ENCODE measurements at places on chromosomes 1 and 21.

- DNase-seq, result no peak
Observed at GRCh38 chr1:53125623-53126360, 16.6 kb downstream of the SLC1A7 start.

DNA sequence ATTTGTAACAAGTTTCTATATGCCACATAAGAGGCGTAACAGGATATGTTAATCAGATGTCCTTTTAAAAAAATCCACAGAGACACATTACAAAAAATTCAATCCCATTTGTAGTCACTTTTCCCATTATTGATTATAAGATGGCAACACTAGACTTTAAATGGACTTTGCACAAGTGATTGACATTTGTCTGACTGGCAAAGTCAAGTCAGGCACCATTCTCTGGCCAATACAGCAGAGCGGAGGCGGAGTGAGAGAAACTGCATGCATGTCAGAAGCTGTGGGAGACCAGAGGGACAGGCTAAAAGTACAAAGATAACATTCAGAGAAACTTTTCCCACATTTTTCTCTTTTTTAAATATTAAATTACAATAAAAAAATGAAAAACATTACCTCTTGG, 28.1 kb upstream of the RGS5 start:
- no peak for DNase-seq

DNA sequence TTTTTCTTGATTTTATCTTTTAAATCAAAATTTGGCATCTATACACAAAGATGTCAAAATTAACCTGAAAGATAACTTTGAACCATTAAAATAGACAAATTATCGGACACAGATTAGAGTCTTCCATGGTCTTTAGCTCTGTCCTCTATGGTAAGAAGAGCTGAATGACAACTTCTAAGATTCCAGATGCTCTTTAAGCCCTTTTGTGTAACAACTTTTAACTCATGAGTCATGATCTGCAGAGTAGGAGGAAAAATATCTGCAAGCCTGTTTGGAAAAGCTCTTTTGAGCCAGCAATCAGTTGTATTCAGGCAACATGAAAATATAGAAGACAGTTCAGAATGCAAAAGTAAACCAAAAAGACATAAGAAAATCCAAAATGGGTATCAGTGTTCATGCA, 37.8 kb downstream of the TTC13 start:
- no peak for DNase-seq

DNA sequence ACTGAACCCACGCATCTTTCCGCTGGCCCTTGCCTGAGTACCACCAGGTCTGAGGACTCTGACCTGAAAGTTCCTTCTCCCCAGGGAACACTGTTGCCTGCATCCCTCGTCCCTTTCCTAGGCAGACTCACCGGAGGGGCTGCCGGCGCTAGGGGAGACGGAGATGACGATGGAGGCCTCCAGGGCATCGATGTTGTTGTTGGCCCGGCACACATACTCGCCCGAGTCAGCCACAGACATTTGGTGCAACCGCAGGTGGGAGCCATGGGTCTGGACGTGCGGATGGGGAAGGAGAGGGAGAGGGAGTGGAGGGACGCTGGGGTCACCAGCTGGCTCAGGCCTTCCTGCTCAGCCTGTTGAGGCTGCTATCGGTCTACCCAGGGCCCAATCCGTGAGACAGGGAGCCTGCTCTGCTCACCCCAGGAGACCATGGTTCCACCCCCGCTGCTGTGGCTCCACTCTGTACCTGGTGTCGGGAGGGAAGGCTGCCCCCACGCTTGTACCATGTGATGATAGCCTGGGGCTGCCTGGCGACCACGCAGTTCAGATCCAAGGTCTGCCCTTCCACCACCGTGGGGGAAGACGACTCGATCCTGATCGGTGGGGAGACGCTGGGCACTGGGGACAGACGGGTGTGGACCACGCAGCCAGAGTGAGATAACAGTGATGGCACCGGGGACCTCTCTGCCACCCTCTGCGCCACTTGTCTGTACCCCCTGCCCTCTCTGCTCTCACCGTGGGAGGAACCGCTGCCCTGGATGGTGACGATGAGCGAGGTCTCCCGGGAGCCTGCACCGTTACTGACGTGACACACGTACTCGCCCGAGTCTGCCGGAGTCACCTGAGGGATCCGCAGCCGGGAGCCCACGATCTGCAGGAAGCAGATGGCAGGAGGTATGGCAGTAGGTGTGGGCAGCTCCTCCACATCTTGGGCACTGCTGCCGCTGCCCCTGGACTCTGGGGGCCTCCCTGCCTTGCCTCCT, 35.4 kb downstream of the LDLRAD2 start:
- no peak for DNase-seq

DNA sequence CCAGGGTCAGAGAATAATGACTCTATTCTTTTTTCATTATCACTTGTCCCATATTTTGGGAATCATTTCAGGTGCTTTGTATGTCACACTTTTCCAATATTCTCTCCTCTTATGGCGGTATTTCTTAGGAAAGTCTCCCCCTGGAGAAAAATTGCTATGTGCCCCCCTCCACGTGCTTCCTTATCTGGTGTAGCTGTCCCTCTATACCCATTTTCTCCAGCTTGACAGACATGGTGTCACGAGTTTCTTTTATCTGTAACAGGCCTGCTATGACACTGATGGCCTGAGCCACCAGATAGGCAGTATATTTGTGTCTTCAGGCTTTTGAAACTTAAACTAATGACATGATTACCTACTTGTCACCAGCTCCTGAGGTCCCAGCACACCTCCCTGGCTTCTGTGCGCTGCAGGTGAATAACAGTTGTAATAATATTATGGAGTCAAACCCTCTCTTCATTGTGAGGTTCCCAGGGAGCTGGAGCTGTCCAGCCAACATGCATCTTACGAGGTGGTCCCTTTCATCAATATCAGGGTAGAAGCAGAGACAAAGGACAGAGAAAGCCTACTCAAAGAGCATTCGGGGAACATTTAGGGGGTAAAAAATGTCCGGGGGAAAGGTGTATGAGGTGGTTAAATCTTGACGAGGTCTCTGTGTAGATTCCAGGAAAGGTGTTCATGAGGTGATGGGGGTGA, 71.2 kb upstream of the DUSP10 start:
- DNase-seq, result no peak

DNA sequence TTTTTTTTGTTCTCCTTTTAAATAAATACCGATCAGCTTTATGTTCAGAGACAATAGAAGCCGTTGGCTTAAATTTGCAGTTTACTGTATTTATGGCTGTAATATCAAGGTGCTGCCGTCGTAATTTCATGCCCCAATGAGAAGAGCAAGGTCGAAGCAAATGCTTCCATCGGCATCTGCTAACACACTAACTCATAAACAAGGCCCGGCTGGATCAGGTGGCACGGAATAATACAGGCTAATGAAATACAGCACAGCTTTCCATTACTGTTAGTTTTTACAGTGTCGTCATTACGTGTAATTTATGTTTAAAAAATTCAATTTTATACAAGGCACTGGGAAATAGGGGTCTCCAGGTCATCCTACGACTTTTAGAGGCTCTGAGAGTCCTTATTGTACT, 119.0 kb downstream of the PEX14 start:
- peak; percentile 85 for DNase-seq

- DNase-seq, result peak; percentile 68
Observed at GRCh38 chr21:41612674-41613532, 104.9 kb upstream of the TMPRSS2 start.

- no peak for DNase-seq
Observed at GRCh38 chr1:81850495-81850894, 49.8 kb downstream of the ADGRL2 start.
